ENCODE measurements at places on chromosomes 16 and 17.

GRCh38 chr17:68694791-68695485 is 93.8 kb upstream of the FAM20A start:
- H3K36me3 ChIP-seq: no peaks in the 10 kb centered on the region
- no peak for DNase-seq
- H3K27ac ChIP-seq: no peak overlapping the region
- H3K27me3 ChIP-seq: no peaks in the 10 kb centered on the region

- DNase-seq: no peak
- H3K27me3 ChIP-seq: no peaks in the 10 kb centered on the region
- H3K4me1 ChIP-seq: peaks cover 7% of the 10 kb centered on the region
- H3K36me3 ChIP-seq: no peaks in the 10 kb centered on the region
Measured at GRCh38 chr16:72910381-72910780, 137.5 kb downstream of the ZFHX3 start.

DNA sequence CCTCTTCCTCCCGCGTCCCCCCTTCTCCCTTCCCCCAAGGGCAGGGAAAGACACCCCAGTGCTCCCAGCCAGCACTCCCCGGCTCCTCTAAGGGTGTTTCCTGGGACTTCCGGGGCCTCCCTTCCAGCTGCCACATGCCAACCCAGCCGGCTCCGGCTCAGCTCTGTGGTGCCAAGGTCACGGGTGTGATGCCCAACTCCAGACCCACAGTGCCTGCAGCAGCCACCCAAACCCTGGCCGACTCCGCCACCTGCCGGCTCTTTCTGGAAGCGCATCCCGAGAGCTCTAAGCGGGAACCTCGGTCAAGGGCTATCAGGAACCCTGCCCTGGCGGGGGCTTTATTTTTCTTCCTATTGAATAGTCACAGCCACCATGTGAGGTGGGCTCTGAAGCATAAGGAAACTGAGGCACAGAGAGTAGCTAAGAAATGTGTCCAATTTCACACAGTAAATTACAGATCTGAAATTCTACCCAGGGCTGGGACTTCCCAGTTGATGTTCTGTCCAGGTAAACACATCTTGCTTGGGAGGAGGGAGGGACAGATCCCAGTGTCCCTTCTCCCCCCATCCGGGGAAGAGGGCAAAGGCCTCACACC is 3.3 kb upstream of the PPP1R1B start:
- no peak overlapping the region for H3K27ac ChIP-seq
- no peak overlapping the region for H3K4me3 ChIP-seq
- H3K27me3 ChIP-seq: peaks cover 28% of the 10 kb centered on the region
- peak; percentile 85 for DNase-seq

DNA sequence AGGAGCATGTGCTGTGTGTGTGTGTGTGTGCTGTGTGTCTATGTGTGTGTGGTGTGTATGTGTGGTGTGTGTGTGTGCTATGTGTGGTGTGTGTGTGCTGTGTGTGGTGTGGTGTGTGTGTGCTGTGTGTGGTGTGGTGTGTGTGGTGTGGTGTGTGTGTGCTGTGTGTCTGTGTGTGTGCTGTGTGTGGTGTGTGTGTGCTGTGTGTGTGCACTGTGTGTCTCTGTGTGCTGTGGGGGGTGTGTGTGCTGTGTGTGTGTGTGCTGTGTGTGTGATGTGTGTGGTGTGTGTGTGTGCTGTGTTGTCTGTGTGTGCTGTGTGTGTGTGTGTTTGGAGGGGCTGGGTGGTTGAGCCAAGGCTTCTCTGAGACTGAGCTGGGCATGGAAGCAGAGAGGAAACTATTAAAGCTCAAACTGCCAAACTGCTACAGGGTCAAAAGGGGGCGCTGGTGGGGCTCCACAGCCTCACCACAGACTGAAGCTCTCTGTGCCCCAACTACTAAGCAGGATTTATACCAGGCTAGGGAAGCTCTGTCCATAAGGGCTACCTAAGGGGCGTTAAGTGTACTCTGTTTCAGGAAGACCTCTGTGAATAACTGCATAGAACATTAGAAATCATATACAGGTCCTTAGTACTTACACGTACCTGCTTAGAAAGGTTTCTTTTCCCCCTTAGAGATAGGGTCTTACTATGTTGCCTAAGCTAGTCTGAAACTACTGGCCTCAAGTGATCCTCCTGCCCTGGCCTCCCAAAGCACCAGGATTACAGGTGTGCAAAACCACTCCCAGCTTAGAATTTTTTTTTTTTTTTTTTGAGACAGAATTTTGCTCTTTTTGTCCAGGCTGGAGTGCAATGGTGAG is 27.8 kb upstream of the GHDC start:
- H3K27ac ChIP-seq: no peak overlapping the region
- no peaks in the 10 kb centered on the region for H3K4me1 ChIP-seq
- peak; percentile 33 for DNase-seq
- H3K36me3 ChIP-seq: peaks cover 50% of the 10 kb centered on the region
- H3K4me3 ChIP-seq: no peak overlapping the region
- H3K27me3 ChIP-seq: no peaks in the 10 kb centered on the region

DNA sequence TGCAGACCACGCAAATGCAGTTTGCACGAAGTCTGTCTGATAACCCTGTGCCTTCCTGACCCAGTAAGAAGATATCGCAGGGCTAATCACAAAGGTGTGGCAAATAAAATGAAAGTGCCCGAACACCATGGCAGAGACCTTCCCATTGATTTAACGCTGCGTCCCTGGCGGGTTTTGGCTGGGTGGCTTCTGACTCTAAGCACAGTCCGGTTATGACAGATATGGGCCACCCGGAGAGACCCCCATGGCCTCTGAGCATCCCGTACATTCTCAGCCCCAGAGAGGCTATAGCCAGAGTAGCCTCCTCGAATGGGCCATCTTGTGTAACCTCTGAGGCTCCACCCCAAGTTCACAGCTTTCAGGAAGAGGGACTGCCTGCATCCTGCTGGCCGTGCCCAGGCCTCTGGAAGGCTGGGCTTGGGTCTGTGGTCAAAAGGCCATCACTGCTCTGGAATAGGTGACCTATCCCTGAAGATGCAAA is 5.5 kb downstream of the FOXC2 start:
- no peak overlapping the region for H3K4me3 ChIP-seq
- DNase-seq: no peak
- no peaks in the 10 kb centered on the region for H3K27me3 ChIP-seq
- H3K27ac ChIP-seq: no peak overlapping the region
- no peaks in the 10 kb centered on the region for H3K4me1 ChIP-seq

GRCh38 chr17:57487573-57487972 is 231.2 kb downstream of the MSI2 start:
- peaks cover 100% of the 10 kb centered on the region for H3K4me1 ChIP-seq
- H3K36me3 ChIP-seq: peaks cover 73% of the 10 kb centered on the region
- DNase-seq: peak; percentile 83
- H3K4me3 ChIP-seq: peak overlapping the region; percentile 40

DNA sequence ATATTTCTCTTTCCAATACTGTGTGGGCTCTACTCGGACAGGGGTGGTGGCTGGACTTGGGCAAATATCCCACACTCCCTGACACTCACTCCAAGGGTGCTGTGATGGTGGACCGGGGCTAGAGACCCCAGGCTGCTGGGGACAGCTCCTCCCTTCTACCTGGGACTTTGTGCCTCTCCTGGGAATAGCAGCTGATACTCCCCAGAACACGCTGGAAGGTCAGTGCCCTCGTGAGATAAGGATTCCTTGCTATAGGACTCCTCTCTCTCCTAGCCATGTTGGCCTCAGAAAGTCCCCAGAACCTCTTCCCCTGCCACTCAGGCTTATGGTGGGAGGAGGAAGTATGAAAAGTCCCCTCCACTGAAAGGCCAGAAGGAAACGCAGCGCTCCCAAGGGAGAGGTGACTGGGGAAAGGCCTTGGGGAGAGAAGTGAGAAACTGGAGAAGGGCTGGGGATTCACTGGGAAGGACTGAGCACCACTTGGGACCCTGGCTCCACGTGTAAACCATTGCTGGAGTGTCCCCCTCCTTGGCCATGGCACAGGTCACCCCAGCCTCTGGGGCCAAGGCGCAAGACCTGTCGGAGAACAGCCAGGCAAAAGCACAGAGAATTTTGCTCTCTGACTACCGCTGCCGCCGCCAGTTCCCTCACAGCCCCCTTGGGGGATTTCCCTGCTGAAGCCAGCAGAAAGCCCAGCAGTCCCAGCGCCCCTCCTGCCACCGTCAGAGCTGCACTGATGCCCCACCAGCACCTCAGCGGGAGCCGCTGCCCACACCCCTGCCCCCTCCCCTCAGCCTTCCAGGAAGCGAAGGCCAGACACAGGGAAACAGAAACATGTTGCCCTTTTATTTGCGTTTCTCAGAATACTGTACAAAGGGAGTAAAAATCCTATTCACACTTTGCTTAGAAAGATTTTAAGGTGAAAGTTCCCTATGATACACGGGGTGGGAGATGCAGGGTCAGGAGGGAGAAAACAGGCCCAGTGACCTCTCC is 2.1 kb upstream of the GSDMB start:
- H3K4me3 ChIP-seq: no peak overlapping the region
- no peaks in the 10 kb centered on the region for H3K27me3 ChIP-seq
- peak overlapping the region; percentile 42 for H3K27ac ChIP-seq
- H3K4me1 ChIP-seq: peaks cover 19% of the 10 kb centered on the region
- peaks cover 77% of the 10 kb centered on the region for H3K36me3 ChIP-seq

GRCh38 chr17:5269241-5269960 is 12.7 kb upstream of the RABEP1 start:
- H3K36me3 ChIP-seq: no peaks in the 10 kb centered on the region
- no peak for DNase-seq
- H3K27ac ChIP-seq: no peak overlapping the region
- peaks cover 9% of the 10 kb centered on the region for H3K4me1 ChIP-seq
- no peak overlapping the region for H3K4me3 ChIP-seq

DNA sequence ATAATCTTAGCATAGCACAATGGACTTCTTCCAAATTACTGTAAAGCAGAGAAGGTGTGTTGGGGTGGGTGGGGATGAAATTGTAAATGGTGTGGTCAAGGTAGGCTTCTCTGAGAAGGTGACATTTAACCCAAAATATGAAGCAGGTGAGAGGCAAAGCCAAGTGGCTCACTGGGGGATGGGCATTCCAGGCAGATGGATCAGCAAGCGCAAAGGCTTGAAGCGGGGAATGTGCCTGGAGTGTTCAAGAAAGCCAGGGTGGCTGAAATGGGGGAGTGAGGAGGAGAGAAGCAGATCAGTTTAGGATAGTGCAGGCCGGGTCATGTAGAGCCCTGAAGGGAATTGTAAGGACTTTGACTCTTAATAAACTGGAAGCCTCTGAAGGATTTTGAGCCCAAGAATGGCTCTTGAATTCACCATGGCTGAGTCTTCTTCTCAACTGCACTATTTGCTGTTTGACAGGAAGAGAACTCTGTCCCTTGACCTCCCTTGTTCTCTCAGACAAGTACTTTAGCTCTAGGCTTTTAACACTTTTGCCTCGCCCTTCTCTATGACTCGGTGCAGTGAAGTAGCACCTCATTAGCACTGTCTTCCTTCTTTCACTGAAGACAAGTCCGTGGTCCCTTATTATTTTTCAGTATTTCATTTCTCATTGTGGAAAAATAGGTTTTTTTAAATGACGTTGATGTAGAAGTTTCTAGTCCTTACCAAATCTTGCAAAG is 14.7 kb downstream of the CACNG3 start:
- no peak overlapping the region for H3K4me3 ChIP-seq
- no peaks in the 10 kb centered on the region for H3K36me3 ChIP-seq
- no peak overlapping the region for H3K27ac ChIP-seq
- no peaks in the 10 kb centered on the region for H3K4me1 ChIP-seq
- DNase-seq: no peak

- no peaks in the 10 kb centered on the region for H3K36me3 ChIP-seq
- no peak for DNase-seq
- no peak overlapping the region for H3K4me3 ChIP-seq
- H3K27ac ChIP-seq: no peak overlapping the region
- no peaks in the 10 kb centered on the region for H3K4me1 ChIP-seq
- H3K27me3 ChIP-seq: no peaks in the 10 kb centered on the region
Measured at GRCh38 chr16:66205287-66206231, 160.9 kb upstream of the CDH5 start.

- H3K4me1 ChIP-seq: no peaks in the 10 kb centered on the region
- no peak for DNase-seq
- no peak overlapping the region for H3K27ac ChIP-seq
- H3K27me3 ChIP-seq: no peaks in the 10 kb centered on the region
- no peak overlapping the region for H3K4me3 ChIP-seq
Measured at GRCh38 chr16:4327386-4328045, 11.6 kb downstream of the GLIS2 start.

GRCh38 chr16:61432421-61432820 is 603.8 kb downstream of the CDH8 start:
- no peaks in the 10 kb centered on the region for H3K36me3 ChIP-seq
- no peaks in the 10 kb centered on the region for H3K4me1 ChIP-seq
- no peak overlapping the region for H3K4me3 ChIP-seq
- H3K27me3 ChIP-seq: no peaks in the 10 kb centered on the region
- no peak overlapping the region for H3K27ac ChIP-seq

- H3K4me3 ChIP-seq: no peak overlapping the region
- no peaks in the 10 kb centered on the region for H3K27me3 ChIP-seq
- H3K36me3 ChIP-seq: peaks cover 15% of the 10 kb centered on the region
- no peak overlapping the region for H3K27ac ChIP-seq
- no peaks in the 10 kb centered on the region for H3K4me1 ChIP-seq
- no peak for DNase-seq
Measured at GRCh38 chr17:5225668-5226457, 8.8 kb downstream of the SCIMP start.

DNA sequence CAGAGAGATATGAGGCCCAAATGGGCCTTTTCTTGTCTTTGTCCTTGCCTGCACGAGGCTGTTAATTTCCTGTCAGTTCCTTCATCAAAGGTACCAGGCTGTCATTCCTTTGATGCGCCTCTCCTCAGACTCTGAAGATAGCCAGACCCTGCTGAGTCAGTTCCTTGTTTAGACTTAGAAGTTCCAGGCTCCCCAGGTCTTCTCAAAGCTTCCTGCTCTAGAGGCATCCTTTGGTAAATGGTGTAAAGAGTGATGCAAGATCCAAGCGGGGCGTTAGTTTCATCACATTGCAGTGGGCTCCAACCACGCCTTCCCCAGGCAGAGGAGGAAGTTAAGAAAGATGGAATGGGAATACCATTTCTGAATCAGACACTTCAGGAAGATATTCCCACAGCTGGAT is 4.0 kb upstream of the CDH11 start:
- DNase-seq: no peak
- no peak overlapping the region for H3K4me3 ChIP-seq
- no peaks in the 10 kb centered on the region for H3K27me3 ChIP-seq
- H3K27ac ChIP-seq: no peak overlapping the region
- H3K4me1 ChIP-seq: no peaks in the 10 kb centered on the region
- H3K36me3 ChIP-seq: no peaks in the 10 kb centered on the region

DNA sequence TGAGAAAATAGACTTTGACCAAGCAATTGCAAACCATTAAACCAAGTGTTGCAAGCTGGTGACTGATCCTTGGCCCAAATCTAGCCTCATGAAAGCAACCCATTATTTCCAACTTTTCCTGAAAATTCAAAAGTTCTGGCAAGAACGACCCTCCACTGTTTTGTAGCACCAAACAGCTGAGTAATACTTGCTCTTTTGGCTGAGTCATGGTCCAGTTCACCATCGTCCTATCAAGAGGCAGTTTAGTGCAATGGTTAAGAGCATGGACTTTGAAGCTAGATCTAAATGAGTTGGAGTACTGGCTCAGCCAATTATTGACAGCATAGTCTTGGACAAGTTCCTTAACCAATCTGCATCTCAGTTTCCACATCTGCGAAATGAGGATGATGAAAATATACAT is 31.3 kb downstream of the SCNN1G start:
- no peaks in the 10 kb centered on the region for H3K36me3 ChIP-seq
- H3K27ac ChIP-seq: no peak overlapping the region
- H3K27me3 ChIP-seq: peaks cover 3% of the 10 kb centered on the region
- no peaks in the 10 kb centered on the region for H3K4me1 ChIP-seq

GRCh38 chr16:11082860-11083388 is 138.6 kb downstream of the CLEC16A start:
- H3K27me3 ChIP-seq: no peaks in the 10 kb centered on the region
- peaks cover 22% of the 10 kb centered on the region for H3K36me3 ChIP-seq
- H3K27ac ChIP-seq: peak overlapping the region; percentile 98
- H3K4me3 ChIP-seq: no peak overlapping the region
- no peak for DNase-seq
